ENCODE measurements at places on chromosomes 4 and X.

DNA sequence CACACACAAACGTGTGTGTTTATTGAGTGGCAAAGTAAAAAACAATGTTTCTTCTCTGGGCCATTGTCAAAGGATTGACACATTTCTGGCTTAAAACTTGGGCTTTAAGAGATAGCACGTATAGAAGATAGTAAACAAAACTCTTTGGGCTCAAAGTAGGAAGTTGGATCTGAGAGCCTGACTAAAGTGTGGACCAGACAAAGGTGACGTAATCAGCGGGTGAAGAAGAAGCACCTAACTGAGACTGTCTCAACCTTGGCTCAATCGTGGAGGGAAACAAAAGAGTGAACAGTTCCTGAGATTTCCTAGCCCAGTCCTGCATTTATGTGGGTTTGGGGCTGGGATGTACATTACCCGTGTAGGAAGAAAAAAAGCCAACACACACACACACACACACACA lies 13.7 kb downstream of the PFKFB1 start:
- ATAC-seq, result no peak

- ATAC-seq, result no peak
Observed at GRCh38 chr4:53378171-53378482, 686 bp downstream of the FIP1L1 start.

DNA sequence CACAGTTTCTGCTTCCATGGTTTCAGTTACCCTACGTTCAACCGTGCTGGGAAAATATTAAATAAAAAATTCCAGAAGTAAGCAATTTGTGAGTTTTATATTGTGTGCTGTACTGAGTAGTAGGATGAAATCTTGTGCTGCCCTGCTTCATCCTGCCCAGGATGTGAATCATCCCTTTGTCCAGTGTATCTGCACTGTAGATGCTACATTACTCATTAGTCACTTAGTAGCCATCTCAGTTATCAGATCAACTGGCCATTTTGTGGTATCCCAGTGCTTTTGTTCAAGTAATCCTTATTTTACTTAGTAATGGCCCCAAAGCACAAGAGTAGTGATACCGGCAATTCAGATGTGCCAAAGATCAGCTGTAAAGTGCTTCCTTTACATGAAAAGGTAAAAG lies 97.9 kb downstream of the COX18 start:
- ATAC-seq, result no peak

GRCh38 chrX:68421636-68422035 lies 11.7 kb downstream of the OPHN1 start:
- no peak for ATAC-seq

DNA sequence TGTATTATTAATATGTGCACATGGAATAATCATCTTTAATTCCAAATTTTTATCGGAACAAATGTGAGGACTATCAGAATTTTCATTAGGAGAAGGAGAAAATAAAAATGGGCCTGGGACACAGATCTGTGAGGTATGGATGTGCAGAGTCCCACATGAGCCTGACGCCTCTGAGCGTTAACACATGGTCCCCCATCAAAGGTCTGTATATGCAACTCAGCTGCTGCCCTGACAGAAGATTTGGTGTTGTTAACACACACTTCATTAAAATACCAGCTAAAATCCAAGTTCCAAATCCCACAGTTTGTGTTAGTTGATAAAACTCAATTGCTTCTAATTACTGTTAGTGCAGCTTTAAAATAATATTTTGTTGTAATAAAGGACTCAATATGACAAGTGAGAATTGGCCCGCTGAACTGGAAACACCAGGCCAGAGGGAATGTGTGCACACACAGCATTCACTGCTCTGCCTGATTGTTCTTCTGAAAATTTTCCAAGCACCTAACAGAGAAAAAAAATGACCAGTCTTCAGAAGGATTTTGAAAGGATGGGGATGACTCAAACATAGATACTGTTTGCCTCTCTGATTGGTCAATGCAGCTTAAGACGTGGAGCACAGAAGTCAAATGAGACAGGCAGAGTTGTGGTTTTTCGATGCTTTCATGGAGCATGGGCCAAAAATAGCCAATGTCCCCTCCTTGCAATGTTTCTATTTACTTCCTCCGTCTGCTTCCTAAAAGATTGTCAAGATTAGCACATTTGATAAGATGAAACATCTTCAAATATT lies 266.6 kb downstream of the NKX6-1 start:
- no peak for ATAC-seq

- ATAC-seq, result peak; percentile 33
Observed at GRCh38 chrX:2342281-2342688, 158.5 kb downstream of the DHRSX start.

GRCh38 chr4:35525192-35525978 lies 718.9 kb downstream of the ARAP2 start:
- peak; percentile 41 for ATAC-seq

DNA sequence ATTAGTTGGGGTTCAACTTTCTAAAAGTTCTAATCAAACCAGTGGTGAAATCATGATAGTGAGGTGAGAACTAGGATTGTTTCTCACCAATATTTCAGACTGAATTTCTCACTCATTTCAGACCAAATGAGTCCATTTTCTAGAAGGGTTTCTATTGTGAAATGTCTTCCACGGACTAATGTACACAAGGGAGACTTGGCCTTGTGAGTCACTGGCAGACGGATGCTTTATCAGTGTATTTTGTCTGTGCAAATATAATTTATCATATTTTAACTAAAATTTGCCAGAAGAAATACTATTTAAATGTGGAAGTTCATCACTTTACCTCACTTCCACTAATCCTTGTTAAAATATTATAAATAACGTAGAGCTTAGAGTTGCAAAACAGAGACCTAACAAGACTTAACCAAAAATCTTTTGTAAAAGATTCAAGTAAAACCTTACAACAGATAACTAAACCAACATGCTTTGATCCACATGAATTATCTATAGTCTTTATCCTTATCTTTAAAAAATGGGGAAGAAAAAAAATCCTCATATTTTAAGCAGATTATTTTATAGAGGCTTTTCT lies 506.0 kb upstream of the FAM241A start:
- ATAC-seq, result peak; percentile 48

GRCh38 chrX:127708155-127708554 lies 344.0 kb downstream of the ACTRT1 start:
- no peak for ATAC-seq

DNA sequence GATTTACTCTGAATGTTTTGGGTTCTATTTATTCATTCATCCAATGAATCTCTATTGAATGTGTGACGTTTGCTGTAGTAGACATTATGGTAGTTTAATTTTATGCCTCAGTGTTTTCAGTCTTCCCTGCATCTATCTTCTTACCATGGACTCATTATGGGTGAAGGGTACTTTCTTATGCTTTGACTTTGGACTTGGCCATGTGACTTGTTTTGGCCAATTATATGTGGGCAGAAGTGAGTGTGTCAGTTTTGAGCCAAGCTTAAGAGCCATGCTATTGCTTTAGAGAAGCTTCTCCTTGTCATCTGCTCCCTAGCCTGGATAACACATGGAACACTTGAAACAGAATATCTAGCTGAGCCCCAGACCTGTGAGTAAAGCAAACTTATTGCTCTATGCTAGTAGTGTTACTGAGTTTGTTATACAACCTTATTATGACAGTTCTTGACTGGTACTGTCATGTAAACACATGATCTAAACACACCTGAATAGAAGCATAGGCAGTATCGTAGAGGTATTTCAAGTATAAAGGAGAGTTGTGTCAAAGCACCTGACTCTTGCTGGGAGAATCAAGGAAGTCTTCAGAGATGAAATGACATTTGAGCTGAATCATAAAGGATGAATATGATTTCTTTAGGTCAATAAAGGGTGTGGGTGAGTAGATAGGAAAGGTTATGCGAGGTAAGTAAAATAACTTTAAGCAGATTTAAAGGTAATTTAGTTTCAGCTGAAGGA lies 128.4 kb downstream of the NAA11 start:
- peak; percentile 88 for ATAC-seq

- no peak for ATAC-seq
Observed at GRCh38 chrX:45353456-45353855, 152.8 kb upstream of the DIPK2B start.

DNA sequence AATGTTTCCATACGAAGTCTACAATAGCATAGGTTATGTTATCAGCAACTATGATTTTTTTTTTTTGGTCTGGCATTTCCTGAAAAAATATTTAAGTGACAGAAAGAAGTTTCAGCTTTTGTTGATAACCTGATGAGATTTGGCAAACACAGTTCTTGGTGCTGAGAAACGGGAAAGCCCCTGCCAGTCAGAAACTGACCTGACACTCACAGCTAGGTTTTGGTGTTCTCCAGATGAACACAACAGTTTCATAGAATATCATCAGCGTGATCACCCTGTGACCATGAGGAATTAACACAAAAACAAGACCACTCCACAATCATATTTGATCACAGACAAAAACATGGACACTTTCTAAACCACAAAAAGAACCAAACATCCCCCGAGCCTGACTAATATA lies 152.5 kb upstream of the DCAF8L1 start:
- no peak for ATAC-seq

- no peak for ATAC-seq
Observed at GRCh38 chrX:39000802-39001201, 199.5 kb downstream of the MID1IP1 start.

DNA sequence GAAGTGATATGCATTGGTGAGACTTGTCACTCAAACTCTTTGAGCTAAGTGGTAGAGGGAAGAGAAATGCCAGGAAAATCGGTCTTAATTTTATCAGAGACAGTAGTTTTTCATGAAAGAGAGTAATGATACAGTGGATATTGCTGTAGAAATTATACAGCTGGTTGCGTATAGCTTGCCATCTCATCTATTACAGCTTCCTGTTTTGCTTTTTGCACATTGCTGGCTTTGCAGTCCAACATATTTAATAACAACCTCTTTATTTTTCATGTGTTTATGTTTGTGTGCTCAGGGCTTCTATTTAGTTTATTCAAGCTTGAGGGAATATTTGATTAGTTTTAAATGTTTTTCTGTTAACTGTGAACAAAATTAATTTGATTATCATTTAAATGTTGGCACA lies 11.5 kb downstream of the SMAD1 start:
- no peak for ATAC-seq

DNA sequence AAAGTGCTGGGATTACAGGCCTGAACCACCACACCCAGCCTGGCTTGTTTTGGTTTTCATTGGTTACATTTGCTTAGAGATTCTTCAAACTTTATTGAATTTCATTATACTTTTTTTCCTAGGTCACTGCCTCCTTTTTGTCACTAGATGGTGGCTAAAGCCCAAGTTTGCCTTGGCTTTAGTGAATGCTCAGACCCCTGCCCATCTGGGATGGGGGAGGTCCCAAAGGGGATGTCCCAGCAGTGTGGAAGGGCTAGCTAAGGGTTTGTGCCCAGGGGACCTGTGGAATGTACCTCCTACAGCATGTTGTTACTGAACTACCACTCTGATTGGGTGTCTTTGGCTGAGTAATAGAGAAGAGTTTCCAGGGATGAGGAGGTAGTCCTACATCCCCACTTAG lies 58.4 kb downstream of the CEP135 start:
- ATAC-seq, result no peak

DNA sequence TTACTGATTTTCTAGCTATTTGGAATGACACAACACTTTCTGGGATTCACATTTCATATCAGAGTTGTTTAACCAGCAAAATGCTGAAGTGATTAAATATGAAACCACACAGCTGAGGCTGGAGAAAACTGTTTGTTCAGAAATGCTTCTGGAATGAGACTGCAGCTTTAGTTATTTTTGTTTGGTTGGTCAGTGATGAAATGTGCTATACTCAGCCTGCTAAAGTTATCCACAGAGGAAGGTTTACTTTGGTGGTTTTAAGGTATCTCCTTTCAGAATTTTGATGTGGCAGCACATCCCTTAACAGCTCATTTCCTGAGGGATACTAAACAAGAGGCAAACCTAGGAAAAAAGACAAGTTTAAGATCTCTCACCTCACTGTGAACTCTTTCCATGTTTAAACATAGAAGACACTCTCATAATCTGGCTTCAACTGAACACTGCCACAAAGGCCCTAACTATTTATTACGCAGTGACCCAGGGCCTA lies 106.6 kb upstream of the PDE5A start:
- no peak for ATAC-seq

Measured in esophagus mucosa (tissue), 1 donor.